Ureter (tissue), 1 donor: ENCODE measurements at places on chromosomes 12 and 14. TPM values are rescaled to one million over a fixed set of nuclear protein-coding genes. Genes with fewer than 3 reads are reported as not detected.

DNA sequence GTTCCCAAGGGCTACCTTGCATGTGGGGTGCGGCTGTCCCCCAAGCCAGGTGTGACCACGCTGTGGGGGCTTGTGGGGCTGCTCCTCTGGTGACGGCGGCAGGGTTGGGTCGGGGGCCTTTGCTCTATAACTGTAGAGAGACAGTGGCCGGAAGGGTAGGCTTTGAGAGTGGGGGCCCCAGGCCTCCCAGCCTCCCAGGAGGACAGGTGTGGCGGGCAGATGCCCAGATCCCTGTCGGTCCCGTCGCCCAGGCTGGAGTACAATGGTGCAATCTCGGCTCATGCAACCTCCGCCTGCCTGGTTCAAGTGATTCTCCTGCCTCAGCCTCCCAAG lies 2.7 kb upstream of the GPR132 start:
- no peak for DNase-seq

- DNase-seq: no peak
Observed at GRCh38 chr14:85357120-85357519, 172.8 kb upstream of the FLRT2 start.

- DNase-seq: no peak
Observed at GRCh38 chr14:44979273-44979672, 17.3 kb downstream of the TOGARAM1 start.

DNA sequence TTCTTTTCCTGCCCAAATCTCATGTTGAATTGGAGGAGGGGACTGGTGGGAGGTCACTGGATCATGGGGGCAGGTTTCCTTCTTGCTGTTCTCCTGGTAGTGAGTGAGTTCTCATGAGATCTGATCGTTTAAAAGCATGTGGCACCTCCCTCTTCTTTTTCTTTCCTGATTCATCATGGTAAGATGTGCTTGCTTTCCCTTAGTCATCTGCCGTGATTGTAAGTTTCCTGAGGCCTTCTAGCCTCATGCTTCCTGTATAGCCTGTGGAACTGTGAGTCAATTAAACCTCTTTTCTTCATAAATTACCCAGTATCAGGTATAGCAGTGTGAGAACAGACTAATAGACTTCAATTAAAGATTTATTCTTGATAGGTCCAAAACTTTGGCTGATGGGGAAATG lies 83.5 kb downstream of the CAND1 start:
- no peak for DNase-seq

- DNase-seq: no peak
Observed at GRCh38 chr14:104044016-104044415, 41.5 kb upstream of the ASPG start.

GRCh38 chr12:112755507-112755906 lies 36.0 kb upstream of the RPH3A start:
- DNase-seq: no peak

- peak; percentile 42 for DNase-seq
Observed at GRCh38 chr12:57727758-57728395, 10.7 kb downstream of the AGAP2 start.

DNA sequence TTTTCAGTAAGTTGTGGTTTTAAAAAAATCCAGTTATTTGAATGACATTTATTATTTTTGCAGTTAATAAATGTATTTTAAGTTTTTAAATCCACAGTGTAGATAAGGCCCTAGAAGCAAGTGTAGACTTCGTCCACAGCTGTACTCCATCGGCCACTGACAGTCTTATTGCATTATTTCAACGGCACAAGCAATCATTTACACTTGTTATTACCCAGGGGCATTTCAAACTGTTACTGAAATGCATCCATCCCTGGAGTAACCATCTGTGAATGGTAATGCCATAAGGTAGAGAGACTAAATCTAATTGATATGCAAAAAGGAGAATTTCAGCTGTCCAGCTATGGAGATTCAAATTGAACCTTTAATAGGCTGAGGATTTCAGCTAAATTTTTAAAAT lies 48.4 kb downstream of the BICD1 start:
- no peak for DNase-seq

DNA sequence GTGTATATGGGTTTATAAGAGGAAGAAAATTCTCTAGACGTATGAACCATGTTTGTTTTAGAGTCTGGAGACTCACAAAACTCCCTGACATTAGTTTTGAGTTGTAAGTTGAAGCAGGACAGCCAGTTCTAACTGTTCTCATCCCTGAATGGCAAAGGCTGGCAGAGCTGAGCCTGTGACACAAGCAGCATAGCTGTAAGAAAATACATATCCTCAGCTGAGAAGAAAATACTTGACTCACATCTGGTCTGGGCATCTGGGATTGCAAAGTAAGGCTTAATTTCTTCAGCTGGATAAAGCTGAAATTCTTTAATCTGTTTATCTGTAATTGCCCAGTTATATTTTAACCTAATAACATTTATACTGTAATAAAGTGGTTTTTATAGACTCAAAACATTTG lies 156.3 kb downstream of the PELI2 start:
- DNase-seq: no peak

DNA sequence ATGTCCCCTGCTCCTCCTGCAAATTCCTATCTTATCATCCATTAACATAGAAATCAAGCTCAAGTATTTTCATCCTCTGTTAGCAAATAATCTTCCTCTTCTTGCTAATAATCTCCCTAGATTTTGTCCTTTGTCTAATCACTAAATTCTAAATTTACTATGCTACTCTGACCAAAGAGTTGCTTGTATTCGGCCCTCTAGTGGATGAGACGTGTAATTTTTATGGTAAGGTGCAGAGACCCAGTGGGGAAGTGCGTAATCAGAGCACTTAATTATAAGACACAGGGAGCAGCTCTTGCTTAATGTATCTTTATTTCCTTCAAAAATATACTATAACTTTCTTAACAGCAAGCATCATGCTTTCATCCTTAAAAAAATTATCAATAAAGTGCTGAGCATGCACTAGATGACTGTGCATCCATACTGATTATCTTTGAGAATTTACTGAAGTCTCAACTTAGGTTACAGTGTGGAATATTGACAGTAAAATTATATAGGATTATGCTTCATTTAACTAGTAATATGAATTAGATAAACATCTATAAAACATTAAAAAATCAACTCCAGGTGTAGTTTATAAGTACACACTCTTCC lies 212.6 kb downstream of the SLC16A7 start:
- DNase-seq: no peak

DNA sequence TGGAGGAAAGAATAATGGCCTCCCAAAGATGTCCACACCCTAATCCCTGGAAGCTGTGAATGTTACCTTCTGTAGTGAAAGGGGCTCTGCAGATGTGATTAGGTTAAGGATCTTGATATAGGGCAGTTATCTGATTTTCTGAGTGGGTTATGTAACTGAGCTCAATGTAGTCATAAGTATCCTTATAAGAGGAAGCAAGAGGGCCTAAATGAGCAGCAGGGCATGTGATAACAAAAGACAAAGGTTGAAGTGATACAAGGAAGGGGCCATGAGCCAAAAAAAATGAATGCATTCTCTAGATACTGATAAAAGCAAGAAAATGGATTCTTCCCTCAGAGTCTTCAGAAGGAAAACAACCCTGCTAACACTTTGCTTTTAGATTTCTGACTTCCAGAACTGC lies 78.8 kb downstream of the OSBPL8 start:
- DNase-seq: no peak

DNA sequence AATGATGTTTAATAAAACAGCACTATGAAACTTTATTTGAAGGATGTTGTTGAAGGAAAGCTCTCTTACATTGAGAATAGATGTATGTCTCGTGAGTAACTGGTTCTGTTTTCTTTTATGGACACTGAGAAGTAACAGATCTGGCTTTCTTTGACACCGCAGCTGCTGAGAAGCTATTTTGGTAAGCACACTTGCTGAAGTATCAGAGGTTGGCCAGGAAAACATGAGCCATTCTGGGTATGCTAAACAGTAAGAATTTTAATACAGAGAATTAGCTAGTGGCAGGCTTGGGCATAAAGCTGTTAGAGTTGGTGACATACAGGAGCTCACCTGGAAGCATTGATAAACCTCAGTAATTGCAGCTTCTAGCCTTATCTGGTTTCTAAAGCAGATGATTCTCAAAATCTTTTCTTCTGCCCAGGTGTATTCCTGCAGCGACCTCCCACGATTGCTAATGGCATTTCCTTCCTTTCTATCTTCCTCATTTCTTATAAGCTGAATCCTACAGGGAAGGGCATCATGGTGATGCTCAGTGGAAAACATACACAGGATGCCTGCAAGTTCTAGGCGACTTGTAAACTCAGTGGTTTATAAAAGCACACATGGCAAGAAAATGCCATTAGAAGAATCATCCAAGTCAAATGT lies 291.6 kb upstream of the SLC16A7 start:
- DNase-seq: no peak

GRCh38 chr12:129848876-129849275 lies 54.9 kb downstream of the TMEM132D start:
- no peak for DNase-seq

GRCh38 chr12:112252184-112252583 lies 126.8 kb downstream of the TRAFD1 start:
- no peak for DNase-seq

DNA sequence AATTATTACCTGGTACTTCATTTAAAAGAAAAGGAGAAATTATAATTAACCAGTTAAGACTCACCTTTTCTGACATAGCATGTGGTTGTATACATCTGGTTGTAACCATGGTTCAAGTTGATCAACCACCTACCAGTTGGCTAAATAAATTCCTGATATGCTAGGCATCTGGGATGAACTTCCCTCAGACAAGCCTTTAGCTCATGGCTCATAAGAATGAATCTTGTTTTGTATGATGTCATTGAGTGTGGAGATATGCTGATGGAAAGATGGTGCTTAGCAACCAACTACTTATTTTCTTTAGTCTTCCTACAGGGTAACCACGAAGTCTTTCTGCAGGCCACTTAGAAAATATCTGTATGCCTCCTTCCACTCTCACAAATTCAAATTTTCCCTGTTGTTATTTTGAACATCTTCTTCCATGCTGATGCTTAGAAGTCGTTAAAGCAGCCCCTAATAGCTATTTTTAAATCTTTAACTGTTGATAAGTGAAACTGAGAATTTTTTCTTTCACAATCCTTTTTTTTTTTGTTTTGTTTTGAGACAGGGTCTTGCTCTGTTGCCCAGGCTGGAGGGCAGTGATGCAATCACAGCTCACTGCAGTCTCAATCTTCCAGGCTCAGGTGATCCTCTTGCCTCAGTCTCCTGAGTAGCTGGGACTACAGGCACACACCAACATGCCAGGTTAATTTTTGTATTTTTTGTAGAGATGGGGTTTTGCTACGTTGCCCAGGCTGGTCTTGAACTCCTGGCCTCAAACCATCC lies 51.9 kb upstream of the PTHLH start:
- DNase-seq: no peak

- no peak for DNase-seq
Observed at GRCh38 chr12:126182619-126183236, 1117.5 kb downstream of the AACS start.

GRCh38 chr12:107368586-107368985 lies 275.2 kb upstream of the CRY1 start:
- no peak for DNase-seq

DENND5B gene
- 6.1 TPM for total RNA-seq

P2RX2 gene
- 0.36 TPM for total RNA-seq

KLHDC1 gene
- total RNA-seq: 9.8 TPM

NXPH4 gene
- total RNA-seq: not detected

MGP gene
- total RNA-seq: 500 TPM
